Activated effector memory CD4-positive, alpha-beta T cell treated with Interleukin-2 at 50 U/mL for 16 hours (primary cell): ENCODE measurements at places on chromosomes 13 and 19.
A peak's percentile ranks its signal among the peaks of the same experiment; 100 is the strongest.

DNA sequence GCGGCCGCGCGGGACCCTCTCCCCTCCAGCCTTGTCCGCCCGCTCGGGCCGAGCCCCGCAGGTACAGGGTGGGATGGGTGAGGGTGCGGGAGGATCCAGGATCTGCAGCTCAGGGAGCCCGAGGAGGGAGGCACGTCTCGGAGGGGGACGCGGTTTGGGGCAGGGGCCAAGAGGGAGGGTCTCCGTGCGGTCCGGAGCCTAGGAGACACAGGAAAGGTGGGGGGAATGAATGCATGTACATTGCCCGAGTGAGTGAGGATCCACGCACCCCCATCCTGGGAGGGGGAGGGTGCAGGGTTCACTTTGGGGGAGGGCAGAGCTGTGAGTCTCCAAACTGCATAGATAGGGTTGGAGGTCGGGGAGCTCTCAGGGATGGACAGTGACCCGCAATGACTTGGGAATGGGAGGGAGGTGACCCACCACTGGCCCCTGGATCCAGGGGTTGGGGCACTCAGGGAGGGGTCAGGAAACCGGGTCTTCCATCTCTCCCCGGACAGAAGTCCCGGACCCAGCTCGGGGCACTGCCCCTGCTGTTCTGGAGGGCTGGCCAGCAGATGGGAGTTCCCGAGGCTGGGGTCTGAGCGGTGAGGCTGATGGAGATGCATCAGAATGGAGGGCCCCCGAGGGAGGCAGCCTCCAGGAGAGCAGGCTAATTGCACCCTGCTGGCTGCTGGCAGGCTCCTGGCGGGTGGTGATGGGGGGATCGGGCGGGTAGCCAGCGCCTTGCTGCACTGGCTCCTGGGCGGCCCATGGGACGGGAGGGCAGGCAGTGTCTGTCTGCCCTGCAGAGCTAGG is 547 bp downstream of the KCNN1 start:
- DNase-seq = no peak

- DNase-seq = no peak
Measured at GRCh38 chr19:53037101-53038097, 7.1 kb upstream of the ERVV-2 start.

GRCh38 chr13:43159026-43159461 is 135.7 kb downstream of the DNAJC15 start:
- no peak for DNase-seq

DNA sequence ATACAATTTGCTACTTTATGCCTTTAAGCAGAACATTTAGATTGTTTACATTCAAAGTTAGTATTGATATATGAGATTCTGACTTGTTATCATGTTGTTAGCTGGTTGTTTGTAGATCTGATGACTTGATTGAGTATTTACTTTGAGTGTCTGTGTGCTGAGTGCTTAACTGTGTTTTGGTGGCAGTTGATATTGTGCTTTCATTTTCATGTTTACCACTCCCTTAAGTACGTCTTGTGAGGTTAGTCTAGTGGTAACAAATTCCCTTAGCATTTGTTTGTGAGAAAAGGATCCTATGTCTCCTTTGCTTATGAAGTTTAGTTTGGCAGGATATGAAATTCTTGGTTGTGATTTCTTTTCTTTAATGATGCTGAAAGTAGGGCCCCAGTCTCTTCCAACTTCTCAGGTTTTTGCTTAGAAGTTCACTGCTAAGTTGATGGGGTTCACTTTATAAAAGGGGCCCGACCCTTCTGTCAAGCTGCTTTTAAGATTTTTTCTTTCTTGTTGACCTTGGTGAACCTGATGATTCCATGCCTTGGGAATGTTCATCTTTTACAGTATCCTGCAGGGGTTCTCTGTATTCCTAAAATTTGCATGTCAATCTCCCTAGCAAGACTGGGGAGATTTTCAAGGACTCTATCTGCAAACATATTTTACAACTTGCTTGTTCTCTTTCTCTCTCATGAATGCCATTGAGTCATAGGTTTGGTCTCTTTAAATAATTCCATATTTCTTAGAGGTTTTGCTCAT is 1095.4 kb upstream of the PCDH20 start:
- DNase-seq = no peak

DNA sequence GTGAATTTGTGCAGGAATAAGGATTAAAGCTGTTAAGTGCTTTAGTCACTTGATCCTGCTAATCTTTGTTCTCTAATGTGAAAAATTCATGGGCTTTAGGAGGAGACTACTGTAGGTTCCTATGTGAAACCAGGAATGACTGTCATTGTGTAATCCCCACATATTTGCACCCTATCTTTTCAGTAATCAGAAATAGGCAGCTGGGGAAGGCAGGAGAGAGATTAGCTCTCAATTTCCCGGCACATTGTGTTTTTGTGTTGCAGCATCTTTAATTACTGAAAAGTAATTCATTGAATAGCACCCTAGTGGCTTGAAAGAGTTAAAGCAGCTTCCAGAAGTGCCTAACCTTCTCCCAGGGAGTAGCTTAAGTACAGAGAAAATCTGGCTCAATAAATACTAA is 282.9 kb downstream of the OLFM4 start:
- DNase-seq = no peak

GRCh38 chr19:51726049-51726448 is 2.3 kb upstream of the HAS1 start:
- DNase-seq = no peak

GRCh38 chr19:3284759-3285646 is 60.5 kb downstream of the CELF5 start:
- DNase-seq = peak; percentile 38
